Urothelium cell line (cell line): ENCODE measurements at places on chromosomes 2 and 18.

DNA sequence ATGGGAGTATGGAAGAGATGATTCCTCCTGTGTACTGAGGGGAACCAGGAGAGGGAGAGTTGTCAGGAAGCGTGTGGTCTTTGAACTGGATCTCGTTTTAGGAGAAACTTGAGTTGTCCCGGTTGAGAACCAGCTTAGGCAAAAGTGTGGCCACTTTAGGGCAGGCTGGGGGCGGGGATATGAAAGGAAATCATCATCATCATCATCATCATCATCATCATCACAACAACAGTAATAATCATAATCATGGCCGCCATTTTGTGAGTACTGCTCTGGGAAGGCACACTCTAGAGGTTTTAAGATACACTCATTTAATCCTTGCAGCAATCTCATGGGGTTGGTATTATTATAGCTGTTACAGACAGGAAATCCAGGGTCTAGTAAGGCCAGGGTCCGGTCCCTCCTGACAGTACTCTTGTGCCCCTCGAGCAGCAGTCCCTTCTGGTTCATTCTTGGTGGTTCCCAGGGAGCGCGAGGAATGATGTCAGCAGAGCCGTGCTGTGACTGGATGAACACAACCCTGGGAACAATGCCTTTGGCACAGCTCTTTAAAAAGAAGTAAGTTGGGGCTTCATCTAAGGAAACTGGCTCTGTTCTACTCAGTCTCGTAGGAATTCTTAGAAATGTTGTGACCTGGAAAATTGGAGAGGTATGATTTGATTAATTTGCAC lies 33.8 kb downstream of the PARD3B start:
- no peak for DNase-seq

DNA sequence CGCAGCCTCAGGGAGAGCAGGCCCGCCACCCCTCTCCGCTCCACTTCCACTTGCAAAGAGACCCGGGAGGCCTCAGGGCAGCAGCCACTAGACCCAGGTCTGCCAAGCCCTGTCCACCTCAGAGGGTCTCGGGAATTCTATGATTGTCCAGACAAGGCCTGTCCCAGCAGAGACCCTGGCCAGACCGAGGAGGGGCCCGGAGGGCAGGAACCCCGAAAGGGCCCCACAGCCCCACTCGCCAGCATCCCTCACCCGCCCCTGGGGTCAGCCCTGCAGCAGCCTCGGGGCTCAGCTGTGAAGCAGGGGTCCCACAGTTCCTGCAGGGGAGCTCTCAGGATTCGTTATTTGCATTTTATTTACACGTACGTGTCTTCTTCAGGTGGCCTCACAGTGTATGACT lies 269.5 kb downstream of the EIPR1 start:
- no peak for DNase-seq

DNA sequence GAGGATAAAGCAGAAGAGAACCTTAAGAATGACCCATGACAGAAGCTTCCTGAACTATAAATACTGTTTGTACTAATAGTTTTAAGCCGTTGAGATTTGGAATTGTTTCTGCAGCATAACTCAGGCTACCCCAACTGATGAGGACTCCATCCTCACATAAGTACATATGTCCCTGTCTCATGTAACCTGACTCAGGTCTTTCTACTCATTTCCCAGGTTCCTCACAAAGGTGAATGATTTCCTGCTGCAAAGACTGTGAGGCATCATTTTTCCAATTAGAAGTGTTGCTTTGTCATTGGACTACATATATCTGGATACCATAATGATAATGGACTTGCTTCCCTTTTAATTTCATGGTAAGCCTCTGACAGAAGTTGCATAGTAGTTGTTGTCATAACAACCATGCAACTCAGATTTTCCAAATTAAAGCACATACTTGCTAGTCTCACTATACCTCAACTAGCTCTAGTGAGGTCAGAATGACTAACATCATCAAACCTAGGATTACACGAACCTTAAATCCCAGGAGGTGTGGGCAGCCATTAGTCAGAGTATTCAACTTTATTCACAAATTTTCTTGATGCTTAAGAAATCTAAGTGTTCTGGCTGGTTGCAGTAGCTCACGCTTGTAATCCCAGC lies 38.0 kb upstream of the NEDD4L start:
- DNase-seq, result no peak

DNA sequence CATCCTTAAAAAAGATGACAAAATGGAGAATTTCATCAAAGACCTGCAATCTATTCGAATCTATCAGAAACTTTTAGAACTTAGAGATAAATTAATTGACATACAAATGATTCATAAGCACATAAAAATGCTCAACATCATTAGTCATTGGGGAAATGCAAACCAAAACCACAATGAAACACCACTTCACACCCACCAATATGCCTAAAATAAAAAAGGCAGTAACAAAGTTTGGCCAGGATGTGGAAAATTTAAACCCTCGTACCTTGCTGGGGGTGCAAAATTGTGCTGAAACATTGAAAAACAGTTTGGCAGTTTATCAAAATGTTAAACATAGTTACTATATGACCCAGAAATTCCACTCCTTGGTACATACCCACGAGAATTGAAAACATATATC lies 11.5 kb upstream of the EIF2AK3 start:
- DNase-seq, result no peak

DNA sequence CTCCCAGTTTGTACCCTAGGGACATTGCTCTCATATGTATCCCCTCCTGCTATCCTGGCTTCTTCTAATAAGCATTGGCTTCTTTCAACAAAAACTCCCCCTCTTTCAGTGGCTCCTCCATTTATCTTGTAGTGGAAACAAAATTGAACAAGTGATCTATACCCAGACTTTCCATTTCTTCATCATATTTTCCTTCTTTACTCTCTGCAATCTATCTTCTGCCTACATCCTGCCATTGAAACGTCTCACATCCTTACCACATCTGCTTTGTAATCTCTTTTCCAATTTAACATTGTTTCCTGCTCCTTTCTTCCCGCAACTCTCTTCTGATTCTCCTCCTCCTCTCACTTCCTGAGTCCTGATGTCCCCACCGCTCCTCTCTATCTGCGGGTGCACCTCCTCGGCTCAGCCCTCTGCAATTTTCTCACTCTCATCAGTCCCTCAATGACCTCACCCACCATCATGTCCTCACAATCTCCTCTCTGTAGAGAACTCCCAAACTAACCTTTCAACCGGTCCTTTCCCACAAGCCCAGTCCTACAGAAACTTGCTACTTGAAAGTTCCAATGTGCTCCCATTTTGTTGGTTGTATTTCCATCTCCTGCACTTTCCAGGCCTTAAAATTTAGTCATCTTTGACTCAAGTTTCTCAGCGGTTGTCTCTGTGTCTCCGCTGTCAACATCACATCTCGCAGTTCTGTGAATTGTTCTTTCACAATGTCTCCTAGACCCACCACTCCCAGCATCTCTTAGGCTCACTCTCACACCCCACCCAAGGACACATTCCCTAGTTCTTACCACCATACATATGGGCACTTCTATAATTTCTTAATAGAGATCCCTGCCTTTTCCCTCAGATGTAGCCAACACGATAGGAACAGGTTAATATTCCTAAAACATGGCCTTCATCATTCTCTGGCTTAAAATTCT lies 24.0 kb downstream of the MAP3K19 start:
- no peak for DNase-seq
